ENCODE measurements at places on chromosomes 4 and X.

- no peak for DNase-seq
Observed at GRCh38 chr4:8053688-8054449, 104.7 kb downstream of the ABLIM2 start.

DNA sequence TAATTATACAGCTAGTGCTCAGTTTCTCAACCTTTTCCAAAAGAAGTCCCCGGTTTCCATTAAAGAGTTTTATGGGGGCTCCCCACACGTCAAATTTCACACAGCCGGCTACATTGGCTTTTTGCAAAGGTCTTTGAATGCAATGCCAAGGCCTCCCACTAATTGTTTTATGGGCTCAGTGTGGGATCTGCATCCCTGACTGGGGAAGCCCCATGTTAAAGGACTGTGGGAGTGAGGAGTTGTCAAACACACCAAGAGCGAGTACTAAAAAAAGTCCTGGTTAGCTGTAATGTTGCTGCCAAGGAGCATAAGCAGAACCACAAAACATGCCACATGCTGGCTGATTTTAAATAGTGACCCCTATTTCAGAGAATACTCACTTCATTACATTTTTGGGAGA is 162.6 kb downstream of the BMPR1B start:
- no peak for DNase-seq

- DNase-seq = no peak
Observed at GRCh38 chr4:120005527-120005926, 61.1 kb downstream of the MAD2L1 start.

DNA sequence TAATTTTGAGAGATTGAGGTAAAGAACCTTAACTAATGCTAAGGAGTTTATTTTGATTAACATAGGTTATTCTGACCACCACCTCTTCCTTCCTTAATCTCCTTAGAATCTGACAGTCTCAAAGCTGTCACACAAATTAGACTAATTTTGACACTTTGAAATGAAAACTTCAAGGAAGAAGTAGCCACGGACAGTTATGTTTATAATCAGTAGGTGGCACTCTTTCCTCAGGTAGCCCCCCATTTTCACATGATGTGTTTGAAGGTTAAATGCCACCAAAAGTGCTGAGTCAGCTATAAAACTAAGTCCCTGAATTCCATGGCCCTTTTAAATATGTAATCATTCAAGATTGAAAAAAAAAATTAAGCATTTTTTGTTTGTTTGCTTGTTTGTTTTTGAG is 22.4 kb downstream of the TMEM33 start:
- DNase-seq = no peak

DNA sequence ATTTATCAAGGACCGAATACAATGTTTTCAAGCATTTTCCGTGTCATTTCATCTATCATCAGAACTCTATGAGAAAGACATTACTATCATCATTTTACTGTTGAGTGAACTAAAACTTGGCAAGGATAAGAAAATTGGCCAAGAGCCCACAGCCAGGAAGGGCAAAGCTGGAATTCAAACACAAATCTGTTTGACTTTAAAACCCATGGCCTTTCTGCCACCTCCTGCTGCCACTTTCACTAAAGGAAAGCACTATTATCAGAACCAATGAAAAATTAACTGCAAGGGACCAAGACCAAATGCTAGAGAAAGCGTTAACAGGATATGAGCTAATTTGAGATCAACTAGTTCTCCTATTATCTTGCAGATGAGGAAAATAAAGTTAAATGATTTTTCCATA is 2759.2 kb downstream of the ARAP2 start:
- DNase-seq = no peak

DNA sequence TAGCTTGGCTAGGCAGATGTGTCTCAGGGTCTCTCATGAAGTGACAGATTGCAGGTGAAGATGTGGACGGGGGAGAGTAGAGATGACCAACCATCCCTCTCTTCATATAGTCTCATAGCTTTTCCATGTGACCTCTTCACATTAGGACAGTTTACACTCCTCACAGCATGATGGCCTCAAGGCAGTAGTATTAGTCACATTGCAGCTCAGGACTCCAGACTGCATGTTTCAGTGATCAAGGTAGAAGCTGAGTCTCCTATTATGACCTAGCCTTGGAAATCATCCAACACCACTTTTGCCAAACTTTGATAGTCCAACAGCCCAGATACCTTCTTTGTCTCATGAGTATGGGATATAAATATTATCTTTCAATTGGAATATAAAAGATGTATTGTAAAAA is 147.7 kb downstream of the GASK1B start:
- DNase-seq = peak; percentile 84

- peak; percentile 82 for DNase-seq
Observed at GRCh38 chr4:176320340-176320975, 692 bp downstream of the SPCS3 start.

GRCh38 chr4:35604724-35605123 is 639.6 kb downstream of the ARAP2 start:
- DNase-seq = no peak

DNA sequence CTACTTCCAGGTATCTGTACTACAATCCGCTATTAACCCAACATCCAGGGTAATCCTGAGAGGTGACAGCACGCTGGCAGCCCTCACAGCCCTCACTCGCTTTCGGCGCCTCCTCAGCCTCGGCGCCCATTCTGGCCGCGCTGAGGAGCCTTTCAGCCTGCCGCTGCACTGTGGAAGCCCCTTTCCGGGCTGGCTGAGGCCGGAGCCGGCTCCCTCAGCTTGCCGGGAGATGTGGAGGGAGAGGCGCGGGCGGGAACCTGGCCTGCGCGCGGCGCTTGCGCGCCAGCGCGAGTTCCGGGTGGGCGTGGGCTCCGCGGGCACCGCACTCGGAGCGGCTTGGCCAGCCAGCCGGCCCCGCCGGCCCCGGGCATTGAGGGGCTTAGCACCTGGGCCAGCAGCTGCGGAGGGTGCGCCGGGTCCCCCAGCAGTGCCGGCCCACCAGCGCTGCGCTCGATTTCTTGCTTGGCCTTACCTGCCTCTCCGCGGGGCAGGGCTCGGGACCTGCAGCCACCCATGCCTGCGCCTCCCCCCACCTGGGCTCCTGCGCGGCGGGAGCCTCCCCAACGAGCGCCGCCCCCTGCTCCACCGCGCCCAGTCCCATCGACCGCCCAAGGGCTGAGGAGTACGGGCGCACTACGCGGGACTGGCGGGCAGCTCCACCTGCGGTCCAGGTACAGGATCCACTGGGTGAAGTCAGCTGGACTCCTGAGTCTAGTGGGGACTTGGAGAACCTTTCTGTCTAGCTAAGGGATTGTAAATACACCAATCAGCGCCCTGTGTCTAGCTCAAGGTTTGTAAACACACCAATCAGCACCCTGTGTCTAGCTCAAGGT is 87.3 kb downstream of the PRSS12 start:
- peak; percentile 35 for DNase-seq

DNA sequence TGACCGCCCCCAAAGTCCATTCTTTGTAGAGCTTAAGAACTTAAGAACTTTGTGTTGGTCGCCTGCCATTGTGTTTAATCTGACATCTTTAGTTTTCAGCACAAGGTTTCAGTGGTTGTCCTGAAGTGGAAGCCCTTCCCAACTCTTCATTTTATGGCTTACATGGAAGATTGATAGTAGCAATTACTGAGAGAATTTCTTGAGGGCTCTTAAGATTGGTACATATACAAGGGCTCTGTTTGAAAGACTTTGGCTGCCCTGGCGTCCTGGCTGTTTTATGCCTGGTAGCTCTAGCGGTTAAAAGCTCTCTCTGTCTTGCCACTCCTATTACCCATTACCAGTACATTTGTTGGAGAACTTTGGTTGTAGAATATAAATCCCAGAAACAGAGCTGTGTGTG is 75.0 kb downstream of the KDM6A start:
- DNase-seq = no peak

DNA sequence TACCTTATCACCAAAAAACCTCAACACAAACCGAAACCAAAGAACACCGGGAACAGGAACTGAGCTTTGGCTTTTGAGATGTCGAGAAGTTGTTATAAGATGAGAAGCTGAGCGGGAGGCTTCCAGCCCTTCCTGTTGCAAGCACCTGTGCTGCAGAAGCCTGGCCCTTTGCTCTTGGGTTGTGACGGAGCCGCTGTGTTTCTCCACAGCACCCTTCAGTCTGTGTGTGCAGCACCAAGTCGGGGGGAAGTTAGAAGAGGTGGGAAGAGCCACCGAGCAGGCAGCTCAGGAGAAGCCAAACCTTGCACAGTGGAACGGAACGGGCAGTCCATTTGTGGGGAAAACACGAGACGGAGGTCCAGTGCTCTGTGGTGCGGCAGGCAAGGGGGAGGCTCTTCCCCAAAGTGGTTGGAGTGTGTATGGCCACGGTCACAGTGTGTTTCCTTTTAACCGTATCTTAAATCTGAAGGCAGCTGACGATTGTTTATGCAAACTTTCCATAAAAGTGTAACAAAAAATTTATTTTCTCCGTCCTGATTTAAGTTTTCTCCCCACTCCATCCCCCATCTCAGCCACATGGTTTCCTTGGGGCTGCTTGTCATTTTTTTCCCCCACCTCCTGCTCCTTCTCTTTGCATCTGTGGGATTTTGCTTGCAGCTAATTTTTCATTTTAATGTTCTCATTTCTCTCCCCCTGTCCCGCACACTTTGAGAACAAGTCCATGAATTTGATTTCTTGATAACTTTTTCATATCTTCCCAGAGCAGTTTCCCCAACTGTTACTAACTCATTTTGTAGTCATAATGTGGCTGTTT is 123.7 kb downstream of the STOX2 start:
- DNase-seq = no peak

- no peak for DNase-seq
Observed at GRCh38 chr4:100016191-100016590, 66.1 kb upstream of the H2AZ1 start.

DNA sequence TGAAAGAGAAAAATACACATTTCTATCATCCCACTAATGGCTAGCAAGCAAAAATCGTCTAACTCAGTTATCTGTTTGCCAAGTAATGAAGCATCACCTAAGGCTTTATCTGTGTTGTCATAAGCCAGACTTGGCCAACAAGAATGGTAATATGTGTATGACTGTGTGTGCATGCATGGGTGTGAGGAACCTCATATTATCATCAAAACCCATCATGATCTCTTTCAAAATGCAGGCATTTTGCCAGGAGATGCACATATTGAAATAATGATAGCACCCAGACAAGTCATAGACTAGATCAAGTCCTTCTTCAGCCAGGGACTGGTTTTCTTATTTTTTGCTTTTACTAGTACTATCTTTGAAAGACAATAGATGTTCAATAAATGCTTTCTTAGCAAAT is 172.5 kb upstream of the FMR1 start:
- DNase-seq = no peak

GRCh38 chr4:306551-306961 is 1.3 kb upstream of the ZNF732 start:
- DNase-seq = no peak

GRCh38 chr4:82201805-82202641 is 171.8 kb downstream of the HNRNPD start:
- DNase-seq = peak; percentile 29

DNA sequence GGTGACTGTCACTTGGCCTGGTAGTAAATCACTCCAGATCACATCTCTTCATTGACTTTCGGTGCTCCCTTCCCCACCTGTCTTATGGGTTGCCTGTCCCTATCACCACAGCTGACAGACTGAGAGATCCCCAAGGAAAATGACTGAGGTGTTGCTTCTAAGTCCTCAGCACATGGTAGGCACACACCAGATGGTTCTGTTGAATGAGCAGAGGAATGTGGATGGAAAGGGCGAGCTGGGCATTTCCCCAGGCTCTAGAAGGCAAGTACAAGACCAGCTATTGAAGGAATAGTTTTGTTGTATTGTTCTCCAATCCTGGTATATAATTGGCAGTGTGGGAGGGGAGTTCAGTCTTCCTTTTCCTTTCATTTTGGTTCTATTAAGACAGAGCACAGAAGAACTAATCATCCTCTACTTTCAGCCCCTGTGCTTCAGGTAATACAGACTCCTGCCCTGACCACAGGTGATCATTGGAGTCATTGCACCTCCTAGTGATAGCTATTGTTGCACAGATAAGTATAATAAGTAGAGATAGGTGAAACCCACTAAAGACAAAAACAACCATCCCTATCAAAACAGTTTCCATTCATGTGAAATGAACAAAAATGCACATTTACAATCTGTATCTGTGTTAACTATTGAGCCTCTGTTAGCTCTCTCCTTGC is 158.6 kb downstream of the TRAM1L1 start:
- no peak for DNase-seq

- DNase-seq = no peak
Observed at GRCh38 chrX:9786798-9787635, 788 bp downstream of the SHROOM2 start.

DNA sequence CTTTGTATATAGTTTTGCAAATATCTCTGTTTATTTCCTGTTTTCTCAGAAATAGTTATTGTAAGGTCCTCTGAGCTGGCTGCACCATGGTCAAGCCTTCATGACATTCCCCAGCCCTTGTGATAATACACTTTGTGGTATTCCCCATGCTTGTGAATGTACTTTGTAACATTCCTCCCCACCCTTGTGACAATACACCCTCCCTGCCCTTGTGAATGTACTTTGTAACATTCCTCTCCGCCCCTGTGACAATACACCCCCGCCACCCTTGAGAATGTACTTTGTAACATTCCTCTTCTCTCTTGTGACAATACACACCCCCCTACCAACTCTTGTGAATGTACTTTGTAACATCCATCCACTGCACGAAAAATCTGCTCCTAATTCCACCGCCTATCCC is 530.7 kb downstream of the CENPC start:
- no peak for DNase-seq

GRCh38 chr4:39825741-39826231 is 127.8 kb downstream of the UBE2K start:
- DNase-seq = no peak

DNA sequence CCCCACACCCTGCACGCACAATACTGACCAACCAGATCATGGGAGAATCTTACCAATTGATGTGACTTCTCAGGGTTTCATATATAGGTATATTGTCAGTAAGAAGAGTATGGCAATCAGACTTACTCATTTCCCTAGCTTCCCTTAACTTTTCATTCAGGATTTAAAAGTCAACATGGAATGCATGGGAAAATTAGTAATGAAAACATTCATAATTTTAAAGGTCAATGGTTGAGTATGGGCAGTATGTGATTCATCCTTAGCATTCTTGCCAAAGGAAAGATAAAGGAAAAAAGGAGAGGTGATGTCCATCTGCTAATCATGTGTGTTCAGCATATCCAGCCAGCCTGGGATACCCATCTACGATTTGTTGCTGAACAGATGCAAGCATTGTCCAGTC is 4.0 kb downstream of the DIPK2B start:
- no peak for DNase-seq

- DNase-seq = peak; percentile 73
Observed at GRCh38 chrX:30893206-30893605, 4.2 kb upstream of the TAB3 start.

GRCh38 chr4:57075367-57075766 is 34.8 kb downstream of the IGFBP7 start:
- DNase-seq = no peak
